AG04449 (cell line): ENCODE measurements at places on chromosomes 6 and 20.

DNA sequence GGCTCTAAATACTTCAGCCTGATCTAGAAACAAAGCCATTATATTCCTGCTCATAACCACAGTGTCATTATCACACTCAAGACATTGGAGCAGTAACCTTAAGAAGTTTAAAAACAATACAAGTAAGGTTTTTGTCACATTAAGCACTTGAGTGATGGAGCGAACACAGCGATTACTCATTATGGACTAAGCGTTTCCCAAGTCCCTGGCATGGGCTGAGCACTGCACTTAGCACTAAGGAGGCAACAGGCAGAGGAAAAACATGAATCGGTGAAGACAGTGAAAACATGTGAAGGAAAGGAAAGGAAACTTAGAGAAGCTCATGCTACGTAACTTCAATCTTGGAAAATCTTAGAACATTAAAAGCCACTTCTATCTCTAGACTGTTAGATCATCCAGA, 108.7 kb downstream of the SLC24A3 start:
- DNase-seq = no peak

DNA sequence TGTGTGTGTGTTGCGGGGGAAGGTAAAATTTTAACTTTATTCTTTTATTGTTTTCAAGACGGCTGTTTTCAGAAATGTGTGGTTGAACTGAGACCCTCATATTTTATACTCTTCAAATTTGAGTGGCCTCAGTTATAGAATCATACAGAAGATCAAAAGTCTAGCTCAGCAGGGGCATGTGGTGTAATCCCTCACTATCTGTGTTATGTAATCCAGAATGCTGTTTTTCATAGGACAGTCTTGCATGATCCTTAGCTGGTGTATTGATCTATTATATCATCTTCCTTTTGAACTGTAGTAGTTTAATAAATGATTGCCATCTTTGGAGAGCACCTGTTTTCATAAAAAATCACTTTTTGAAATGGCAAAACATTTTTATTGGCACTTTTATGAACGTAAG, 1.4 kb downstream of the PLCB4 start:
- DNase-seq = no peak

DNA sequence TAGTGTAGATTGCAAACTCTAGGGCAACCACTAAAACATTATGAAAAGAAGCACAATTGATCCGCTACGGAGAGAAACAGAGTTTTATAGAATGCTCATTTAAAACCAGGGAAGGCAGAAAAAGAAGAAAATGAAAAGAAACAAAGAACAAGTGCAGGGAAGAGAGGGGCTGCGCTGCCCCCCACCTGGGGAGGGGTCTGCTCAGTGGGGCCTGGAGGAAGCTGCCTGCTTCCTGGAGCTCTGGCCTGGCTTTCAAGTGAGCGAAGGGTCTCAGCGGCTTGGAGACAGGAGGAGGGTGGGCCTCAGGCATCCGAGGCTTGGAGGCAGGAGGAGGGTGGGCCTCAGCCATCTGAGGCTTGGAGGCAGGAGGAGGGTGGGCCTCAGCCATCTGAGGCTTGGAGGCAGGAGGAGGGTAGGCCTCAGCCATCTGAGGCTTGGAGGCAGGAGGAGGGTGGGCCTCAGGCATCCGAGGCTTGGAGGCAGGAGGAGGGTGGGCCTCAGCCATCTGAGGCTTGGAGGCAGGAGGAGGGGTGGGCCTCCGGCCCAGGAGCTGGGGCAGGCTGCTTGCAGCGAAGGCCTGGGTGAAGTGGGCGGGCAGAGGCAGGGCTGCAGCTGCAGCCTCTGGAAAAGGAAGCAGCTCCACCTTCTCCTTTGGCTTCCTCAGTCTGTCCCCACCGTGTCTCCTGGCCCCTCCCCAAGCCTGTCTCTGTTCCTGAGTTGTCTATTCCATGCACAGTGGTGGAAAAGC, 406.3 kb downstream of the TAF4 start:
- no peak for DNase-seq

GRCh38 chr20:58719258-58719657, 26.7 kb downstream of the NPEPL1 start:
- no peak for DNase-seq

DNA sequence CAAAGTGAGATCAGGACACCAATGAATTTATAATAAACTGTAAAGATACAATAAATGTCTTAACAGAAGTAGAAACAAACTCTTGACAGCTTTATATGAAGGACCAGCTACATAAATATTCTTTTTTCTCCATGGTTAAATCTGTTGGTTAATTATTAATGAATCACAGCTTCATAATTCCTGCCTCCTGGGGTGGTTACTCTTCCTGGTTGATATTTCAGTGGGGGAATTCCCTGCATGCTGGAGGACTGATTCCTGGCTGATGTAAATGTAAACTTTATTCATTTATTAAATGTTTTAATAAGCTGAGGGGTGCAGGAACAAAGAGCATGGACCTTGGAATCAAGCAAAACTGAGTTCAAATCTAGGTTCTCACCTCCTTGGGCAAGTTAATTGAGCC, 16.2 kb upstream of the RCAN2 start:
- DNase-seq = no peak

GRCh38 chr6:108920751-108921150, 72.5 kb downstream of the ARMC2 start:
- DNase-seq = no peak

DNA sequence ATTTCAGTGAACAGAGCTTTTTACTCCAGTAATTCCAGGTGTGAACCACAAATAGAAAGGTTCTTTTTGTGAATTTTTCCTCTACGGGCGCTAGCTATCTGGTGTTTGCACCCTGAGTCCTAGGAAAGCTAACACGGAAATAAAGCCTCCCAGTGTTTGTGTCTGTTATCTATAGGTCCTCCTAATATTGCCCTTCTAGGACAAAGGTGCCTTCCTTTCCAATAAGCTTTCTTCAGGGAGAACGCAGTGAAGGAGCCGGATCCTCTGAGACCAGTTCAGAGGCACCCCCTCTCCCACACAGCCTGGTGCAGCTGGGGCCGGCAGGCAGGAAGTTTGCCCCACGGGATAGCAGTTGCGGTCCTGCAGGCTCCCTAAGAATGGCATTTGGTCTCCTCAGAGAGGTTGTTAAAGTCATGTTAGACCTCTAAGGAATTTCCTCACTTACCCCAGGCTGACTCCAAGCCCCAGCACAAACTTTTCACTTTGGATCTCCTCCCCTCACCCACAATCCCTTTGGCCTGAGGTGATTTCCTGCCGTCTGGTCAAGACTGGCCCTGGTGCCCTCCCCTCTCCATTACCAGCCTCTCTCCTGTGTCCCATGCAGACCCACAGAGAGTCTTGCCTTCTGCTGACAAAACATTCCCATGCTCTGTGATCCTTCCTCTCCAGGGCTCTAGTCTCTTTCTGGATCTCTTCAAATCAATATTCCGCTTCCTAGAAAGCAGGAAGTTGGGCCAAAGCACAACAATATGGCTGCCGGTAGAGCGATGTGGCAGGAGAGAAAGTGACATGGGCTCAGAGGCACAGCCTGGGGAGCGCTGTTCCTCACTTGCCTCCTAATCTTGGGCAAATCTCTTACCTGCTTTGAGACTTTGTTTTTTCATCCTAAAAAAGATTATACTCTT, 126.0 kb downstream of the MOXD1 start:
- no peak for DNase-seq

DNA sequence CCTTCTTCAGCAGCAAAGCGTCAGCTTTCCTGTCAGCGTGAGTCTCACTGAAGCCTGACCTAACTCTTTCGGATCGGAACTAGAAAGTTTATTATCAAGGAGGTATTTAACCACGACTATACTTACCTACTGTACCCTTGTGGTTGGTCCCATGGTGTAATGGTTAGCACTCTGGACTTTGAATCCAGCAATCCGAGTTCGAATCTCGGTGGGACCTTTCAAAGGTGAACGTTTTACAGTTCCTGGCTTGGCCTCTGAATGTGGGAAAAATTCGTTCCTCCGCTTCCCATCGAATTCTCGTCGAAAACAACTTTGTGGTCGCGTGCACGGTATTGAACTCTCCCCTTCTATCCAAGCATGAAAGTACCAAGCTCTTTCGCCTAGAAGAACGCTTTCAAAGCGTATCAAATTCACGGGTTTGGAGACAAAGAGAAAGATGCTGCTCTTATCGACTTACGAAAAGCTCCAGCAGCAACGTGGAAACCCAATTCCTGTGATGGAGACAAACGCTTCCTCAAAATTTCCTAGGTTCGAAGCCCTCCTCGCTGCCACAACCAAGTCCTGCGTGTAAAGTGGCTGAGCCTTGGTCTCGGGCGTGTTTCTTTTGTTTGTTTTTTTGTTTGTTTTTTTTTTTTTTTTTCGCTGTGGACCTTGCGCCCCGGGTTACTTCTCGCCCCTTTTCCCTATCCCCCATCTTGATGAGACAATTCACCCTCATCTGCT, 63.7 kb downstream of the GPX5 start:
- DNase-seq = peak; percentile 79

- DNase-seq = no peak
These were observed 110.0 kb downstream of the PLCB1 start for GRCh38 chr20:8242066-8242465.

GRCh38 chr6:35083507-35083906, 57.6 kb downstream of the TCP11 start:
- no peak for DNase-seq

DNA sequence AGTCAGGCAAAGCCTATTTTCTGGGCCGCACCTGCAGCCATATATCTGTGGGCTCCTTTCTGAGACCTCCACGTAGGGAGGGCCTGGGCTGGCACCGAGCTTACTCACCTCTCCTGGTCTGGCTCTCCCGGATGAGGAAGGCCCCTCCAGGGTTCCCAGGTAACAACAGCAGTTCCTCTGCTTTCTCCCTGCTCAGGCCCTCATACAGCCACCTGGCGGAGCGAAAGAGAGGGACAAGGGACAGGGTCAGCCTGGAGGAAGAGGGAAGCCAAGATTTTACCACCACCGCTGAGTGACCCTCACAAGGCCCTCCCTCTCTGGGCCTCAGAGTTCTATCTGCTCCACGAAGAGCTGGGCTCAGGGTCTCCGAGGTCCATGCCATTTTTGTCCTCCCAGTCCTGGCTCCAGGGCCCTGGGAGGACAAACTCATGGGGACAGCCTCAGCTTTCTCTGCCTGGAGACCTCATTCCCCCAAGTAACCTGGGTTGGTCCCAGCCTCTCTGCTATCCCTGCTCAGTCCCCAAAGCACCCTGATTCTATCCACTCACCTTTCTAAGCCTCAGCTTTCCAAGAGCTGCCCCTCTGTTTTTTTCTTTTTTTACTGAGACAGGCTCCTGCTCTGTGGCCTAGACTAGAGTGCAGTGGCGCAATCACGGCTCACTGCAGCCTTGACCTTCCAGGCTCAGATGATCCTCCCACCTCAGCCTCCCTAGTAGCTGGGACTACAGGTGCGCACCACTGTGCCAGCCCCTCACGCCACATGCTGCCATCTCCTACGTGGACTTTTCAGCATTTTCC, 13.3 kb downstream of the SLA2 start:
- no peak for DNase-seq

GRCh38 chr20:10006447-10007090, 28.2 kb upstream of the ANKEF1 start:
- no peak for DNase-seq

- DNase-seq = no peak
These were observed 115.3 kb upstream of the ASCC3 start for GRCh38 chr6:100996409-100996808.

GRCh38 chr6:132198896-132199295, 202.4 kb downstream of the MOXD1 start:
- no peak for DNase-seq

DNA sequence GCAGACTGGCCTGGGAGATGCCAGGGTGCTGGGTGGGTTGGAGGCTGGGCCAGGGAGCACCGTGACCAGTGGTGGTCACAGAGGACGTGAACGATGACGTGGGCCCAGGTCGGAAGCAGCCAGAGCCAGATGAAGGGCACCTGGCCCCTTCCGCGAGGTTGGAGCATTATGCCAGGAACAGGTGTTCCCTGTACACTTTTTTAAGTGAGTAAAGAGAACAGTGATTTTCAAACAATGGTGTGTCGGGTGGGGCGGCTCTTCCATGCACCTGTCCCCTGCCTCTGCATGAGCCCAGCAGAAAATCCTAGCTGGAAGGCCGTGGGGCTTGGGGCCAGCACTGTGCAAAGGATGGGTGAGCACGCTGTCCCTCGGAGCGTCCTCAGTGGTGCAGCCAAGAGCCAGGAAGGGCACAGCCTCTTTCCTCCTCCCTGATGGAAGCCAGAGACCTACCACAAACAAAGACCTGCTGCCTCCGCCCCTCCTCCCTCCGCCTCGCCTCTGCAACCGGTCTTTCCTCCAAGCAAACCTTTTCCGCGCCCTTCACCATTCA, 350.5 kb downstream of the ZFAND3 start:
- no peak for DNase-seq

DNA sequence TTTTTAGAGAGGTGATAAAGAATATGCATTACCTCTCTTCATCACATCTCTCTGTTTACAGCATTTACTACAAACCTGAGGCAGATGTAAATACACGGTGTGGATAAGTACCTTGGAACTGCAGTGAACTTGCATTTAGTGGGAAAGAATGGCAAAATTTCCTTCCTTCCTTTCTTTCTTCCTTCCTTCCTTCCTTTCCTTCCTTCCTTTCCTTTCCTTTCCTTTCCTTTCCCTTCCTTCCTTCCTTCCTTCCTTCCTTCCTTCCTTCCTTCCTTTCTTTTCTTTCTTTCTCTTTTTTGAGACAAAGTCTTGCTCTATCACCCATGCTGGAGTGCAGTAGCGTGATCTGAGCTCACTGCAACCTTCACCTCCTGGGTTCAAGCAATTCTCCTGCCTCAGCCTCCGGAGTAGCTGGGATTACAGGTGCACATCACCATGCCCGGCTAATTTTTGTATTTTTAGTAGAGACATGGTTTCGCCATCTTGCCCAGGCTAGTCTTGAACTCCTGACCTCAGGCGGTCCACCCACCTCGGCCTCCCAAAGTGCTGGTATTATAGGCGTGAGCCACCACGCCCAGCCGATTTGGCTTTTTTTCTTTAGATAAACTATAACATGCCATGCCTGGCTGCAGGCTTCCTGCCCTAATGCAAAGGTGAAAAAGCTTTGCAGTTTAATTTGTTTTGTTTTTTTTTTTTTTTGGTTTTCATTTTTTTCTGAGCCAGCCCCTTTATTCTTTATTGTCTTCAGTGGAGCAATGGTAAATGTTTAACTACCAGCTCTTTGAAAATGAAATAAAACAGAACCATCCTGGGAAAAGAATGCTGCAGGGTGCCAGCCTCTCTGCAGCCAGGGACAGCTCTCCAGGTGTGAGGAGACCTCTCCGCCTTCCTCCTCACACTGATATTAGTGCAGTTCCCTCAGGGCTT, 64.2 kb upstream of the NEDD9 start:
- DNase-seq = no peak

DNA sequence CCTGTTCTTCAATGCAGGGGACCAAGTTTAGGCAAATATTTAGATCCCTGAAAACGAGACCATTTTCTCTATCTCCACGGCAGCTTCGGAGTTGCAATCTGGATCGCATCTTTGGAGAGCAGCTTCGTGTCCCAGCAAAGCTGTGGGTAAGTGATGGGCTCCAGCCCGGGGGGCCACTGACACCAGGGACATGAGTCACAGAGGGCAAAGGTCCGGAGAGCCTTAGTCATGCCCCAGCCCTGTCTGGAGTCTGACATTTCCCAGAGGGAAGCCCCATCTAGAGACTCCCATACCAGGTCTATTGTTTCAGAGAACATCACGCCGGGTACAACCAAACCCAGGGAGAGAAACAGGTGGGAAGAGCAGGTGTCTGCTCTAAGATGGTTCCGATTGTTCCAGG, 95.9 kb downstream of the NFATC2 start:
- no peak for DNase-seq
